Fibroblast of mammary gland (primary cell): ENCODE measurements at places on chromosomes 11 and 22.

DNA sequence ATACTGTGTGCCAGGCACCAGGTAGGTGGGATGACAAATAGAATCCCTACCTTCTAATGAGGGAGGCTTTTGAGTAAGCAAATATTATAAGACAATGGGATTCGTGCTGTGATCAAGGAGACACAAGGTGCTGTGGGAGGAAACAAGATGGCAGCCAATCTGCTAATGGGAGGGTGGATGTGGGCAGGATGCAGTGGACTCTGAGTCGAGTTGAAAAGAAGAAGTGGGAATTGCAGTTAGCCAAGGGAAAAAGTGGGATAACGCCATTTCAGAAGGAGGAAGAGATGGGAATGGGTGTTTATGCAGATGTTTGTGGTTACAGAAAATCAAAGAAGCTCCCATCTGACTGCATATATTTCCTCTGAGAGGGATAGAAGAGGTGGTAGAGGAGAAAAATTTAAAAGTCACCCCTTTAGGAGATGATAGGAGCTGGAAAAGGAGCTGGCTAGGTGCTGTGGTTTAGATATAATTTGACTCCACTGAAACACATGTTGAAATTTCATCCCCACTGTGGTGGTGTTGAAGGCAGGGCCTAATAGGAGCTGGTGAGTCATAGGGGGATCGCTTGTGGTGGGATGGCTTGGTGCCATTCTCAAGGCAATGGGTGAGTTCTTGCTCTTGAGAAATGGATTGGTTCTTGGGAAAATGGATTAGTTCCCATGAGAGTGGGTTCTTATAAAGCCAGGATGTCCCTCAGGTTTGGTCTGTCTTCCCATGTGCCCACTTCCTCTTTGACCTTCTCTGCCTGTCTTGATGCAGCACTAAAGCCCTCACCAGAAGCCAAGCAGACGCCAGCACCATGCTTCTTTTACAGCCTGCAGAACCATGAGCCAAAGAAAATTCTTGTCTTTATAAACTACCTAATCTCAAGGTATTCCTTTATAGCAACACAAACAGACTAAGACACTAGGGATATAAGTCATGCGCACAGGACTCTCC is 30.0 kb upstream of the POU2AF1 start:
- peak; percentile 92 for DNase-seq

DNA sequence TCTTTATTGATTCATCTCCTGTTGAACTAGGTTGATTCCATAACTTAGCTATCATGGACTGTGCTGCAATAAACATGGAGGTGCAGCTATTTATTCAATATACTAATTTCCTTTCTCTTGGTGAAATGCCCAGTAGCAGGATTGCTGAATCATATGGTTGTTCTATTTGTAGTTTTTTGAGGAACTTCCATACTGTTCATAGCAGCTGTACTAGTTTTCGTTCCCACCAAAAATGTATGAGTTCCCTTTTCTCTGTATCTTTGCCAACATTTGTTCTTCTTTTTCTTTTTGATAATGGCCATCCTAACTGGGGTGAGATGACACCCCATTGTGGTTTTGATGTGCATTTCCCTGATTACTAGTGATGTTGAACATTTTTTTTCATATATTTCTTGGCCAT is 87.2 kb upstream of the NAV2 start:
- DNase-seq = peak; percentile 62

DNA sequence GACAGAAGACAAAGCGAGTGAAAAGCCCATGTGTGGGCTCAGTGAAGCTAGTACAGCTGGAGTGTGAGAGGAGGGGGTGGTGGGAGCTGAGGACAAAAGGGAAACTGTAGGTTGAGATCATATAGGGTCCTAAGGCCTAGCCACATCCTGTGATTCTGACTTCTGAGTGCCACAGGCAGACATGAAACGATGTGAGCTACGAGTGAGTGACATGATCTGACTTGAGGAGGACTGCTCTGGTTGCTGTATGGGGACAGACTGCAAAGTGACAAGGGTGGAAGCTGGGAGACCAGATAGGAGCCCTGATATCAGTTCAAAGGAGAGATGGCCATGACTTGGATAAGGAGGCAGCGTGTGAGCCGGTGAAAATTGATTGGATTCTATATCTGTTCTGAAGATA is 85.4 kb downstream of the MICAL2 start:
- no peak for DNase-seq

- DNase-seq = no peak
Measured at GRCh38 chr11:57260937-57261783, 24.1 kb upstream of the APLNR start.

DNA sequence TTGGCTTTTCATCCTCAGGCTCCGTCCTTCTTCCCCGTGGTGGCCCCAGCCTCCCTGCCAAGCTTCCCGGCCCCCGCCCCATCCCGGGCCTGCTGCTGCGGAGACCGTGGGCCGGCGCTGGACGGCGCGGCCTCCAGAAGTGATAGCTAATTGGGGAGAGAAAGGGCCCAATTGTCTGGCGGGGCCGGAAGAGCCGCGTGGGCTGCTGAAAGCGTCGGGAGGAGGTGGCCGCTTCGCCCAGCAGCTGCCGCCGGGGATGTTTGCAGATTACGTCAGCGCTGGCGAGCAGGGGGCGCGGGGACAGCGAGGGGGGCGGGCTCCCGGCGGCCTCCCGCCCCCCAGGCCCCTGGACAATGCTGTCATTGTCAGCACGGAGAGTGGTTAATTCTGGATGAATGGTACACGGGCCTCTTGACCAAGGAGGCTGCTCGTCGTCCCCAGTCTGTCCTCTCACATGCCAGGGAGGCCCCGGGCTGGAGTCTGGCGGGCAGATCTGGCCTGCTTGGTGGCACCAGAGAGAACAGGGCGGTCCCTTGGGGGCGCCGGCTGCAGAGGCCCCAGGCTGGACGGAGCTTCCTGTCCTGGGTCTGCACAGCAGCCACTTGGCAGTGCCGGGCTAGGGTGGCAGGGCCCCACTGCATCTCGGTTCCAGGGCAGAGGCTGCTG is 1.6 kb downstream of the SMIM38 start:
- peak; percentile 17 for DNase-seq

- no peak for DNase-seq
Measured at GRCh38 chr22:49588739-49589138, 238.9 kb downstream of the BRD1 start.

DNA sequence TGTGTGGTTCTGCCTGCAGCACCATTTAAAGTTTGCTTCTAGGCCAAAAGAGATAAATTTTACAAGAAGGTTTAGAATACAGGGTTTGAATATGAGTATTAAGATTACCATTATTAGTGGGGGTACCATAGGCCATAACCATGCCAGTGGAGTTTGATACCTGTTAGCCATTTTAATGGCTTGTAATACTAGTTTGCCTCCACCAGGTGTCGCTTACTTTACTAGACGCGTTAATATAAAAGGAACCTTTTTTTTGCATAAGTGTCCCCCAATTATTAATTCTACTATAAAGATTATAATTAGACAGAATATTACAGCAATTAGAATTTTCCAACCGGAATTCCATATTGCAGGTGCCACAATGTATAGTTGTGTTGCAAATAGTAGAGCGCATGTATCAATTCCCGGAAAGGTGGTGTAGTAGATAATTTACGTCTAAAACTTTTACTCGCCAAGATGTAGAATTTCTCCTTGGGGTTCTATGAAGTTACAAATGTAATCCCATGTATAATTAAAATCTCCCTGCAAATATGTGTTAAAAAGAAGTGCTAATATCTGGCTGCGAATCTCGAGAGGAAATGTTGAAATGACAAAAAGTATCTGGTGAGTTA is 16.1 kb downstream of the MS4A6E start:
- peak; percentile 7 for DNase-seq

DNA sequence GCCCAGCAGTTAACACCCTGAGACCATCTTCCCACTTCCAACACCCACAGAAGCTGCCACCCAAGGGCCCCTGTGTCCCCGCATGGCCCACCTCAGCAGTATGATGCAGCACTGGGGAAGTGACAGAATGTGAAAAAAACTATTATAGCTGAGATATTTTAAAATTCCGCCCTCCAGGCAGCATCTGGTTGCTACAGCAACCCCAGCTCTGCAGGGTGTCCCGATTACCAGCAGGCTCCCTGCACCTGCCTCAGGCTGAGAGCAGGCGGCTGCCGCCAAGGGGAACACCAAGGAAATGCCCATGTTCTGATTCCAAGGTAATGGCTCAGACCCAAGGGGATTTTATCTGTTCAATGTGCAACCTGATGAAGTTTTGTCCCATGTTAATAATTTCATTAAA is 10.5 kb upstream of the TMEM121B start:
- no peak for DNase-seq

DNA sequence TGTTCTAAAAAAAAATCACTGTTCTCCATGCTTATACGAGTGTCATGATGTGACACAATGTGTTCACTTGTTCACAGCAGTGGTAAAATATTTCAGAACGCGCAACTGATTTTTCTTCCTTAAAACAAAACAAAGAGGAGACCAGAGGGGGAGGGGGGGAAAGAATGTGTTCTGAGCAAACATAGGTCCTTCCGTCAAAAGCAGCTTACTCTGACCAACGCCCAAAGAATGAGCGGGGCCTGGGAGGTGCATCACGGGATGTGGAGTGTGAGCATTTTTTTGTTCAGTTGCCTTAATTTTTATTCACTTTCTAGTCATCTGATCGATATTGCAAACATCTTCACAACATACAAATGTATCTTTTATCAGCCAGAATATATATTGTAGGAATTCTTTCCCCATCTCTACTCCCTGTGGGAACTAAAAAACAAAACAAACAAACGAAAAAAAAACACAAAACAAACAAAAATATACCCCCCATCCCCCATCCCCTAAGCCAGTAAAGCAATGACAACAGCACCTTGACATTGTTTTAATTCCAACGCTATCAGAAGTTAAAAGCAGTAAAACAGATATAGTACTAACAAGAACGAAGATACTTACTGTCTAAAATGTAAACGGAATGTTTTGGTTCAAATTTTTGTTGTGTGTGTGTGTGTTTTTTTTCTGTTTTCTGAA is 43.3 kb downstream of the BDNF start:
- DNase-seq = no peak

- DNase-seq = no peak
Measured at GRCh38 chr11:4061700-4062099, 32.9 kb upstream of the RRM1 start.

DNA sequence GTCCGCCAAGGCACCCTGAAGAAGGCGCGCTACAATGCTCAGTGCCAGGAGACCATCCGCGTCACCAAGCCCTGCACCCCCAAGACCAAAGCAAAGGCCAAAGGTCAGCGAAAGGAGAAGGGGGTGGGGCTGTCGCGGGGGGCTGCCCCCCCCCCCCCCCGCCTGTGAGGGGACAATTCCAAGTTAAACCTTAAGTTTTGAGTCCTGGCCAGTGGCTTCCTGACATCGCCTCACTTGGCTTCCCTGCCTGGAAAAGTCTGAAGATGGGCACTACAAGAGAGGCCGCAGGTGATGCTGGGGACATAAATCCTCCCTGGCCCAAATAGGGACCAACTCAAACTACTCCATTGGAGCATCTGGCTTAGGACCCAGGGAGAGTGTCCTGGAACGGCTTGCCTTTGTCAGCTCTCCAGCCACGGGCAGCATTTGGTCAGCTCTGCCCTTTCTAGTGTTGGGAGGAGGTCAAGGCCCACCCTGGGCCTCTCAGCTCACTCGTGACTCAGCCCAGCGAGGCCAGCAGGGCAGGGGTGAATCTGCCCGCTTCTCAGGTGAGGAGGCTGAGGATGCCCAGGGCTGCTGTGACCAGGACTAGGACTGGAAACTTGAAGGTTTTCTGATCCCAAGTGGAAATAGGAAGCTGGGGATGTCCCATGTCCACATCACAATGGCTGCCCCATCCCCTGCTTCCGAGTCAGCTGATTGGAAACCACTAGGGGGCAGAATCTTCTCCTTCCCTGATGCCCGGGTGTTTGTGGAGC is 1.4 kb downstream of the MDK start:
- DNase-seq = peak; percentile 53

DNA sequence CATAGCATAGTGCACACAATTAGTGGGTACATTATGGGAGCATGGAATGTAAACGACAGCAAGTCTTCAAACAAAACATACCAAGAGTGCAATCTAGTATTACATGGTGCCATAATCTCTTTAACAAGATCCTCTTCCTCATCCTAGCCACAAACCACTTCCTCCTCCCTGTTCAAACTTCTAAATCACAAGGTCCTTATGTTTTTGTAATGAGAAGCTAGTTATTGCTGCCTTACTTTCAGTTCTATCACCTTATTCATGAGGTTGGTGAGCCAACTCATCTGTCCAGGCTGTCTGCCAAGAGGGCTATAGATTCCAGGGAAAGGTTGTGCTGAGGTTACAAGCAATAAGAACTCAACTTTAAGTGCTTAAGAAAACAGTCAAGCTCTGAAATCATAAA is 195.4 kb upstream of the ARHGAP20 start:
- DNase-seq = peak; percentile 98

GRCh38 chr11:12876340-12876739 is 132.8 kb upstream of the RASSF10 start:
- peak; percentile 29 for DNase-seq

GRCh38 chr11:26963764-26964163 is 30.1 kb upstream of the FIBIN start:
- peak; percentile 51 for DNase-seq

GRCh38 chr11:106187860-106188456 is 110.5 kb downstream of the AASDHPPT start:
- peak; percentile 2 for DNase-seq

DNA sequence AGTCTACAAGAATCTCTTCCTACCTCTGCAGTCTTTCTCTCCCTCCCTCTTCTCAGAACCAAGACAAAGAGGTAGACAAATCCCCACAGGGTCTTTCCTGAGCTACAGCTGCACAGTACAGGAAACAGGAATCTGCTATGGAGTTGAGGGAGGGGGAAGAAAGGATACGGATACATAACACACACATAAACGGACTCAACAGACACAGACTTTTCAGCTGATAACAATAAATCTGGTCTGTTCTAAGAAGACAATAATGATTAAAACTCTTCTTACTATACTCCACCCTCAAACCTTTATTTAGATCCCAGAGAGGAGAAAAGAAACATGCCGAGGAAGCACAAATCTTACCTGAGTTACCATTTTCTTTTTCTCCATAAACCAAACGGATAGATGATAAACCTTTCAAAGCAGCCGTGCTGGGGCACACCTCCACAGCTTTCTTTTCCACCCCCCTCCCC is 122.2 kb downstream of the APOL5 start:
- peak; percentile 21 for DNase-seq

- no peak for DNase-seq
Measured at GRCh38 chr11:23780231-23780630, 716.6 kb upstream of the LUZP2 start.

- DNase-seq = peak; percentile 68
Measured at GRCh38 chr22:42964994-42965699, 49.8 kb downstream of the PACSIN2 start.

- DNase-seq = peak; percentile 46
Measured at GRCh38 chr11:104713401-104713800, 184.9 kb downstream of the CASP12 start.

DNA sequence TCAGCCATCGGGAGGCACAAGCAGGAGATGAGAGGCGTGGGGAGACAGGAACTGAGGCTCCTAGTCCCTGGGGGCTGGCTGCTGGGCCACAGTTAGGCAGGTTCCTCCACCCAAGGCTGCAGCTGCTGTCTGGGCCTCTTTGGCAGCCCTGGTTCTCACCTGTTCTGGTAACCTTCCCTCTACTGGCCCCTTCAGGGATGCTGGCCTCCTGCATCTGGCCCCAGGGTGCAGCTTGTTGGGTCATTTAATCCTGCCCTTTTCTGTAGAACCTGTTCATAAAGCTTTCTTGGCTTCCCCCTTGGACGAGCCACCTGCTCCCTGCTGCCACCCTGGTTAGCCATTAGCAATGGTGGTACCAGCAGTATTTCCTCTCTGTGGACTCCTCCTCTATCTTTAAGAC is 5.5 kb downstream of the USH1C start:
- no peak for DNase-seq

GRCh38 chr22:42623756-42624441 is 9.2 kb upstream of the POLDIP3 start:
- DNase-seq = no peak

- DNase-seq = no peak
Measured at GRCh38 chr11:35006389-35007128, 90.1 kb downstream of the PDHX start.
